Inflammatory macrophage treated with lipopolysaccharide for 4 hours (primary cell): ENCODE measurements at places on chromosomes 3 and 15.

- no peak for DNase-seq
These were observed 130.8 kb downstream of the DIPK2A start for GRCh38 chr3:144102421-144102820.

DNA sequence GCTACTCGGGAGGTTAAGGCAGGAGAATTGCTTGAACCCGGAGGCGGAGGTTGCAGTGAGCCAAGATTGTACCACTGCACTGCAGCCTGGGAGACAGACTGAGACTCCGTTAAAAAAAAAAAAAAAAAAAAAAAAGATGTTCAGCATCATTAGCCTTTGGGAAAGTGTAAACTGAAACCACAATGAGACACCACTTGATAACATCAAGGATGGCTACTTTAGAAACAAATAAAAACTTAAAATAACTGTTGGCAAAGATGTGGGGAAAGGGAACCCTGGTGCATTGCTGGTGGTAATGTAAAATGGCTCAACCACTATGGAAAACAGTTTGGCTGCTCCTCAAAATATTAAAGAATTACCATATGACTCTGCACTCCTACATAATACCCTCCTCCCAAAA, 1.9 kb downstream of the LEO1 start:
- DNase-seq: no peak

DNA sequence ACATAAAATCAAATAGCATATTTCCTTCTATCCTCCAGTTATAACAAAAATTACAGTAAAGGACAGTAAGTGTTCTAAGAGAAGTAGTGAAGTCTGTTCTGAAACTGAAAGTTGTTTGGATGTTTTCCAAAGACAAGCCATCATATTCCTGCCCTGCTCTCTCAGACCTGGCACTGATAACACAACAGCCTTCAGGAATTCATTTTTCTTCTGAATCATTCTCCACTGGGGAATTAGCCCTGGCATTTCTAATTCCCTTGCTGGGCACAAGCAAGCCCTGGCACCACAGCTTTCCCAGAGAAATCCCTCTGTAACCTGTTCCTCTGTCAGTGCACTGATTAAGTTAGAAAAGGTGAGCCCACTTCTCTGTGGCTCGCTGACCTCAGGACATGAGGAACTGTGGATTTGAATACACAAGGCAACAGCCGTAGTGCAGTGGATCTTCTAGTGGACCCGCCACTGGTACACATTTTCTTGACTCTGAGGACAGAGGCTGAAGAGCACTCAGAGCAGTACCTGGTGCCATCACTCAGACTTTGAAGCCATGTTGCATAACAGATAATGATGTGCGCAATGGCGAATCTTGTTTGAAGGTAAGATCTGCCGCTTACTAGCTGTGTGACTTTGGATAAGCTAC, 61.6 kb downstream of the WWTR1 start:
- no peak for DNase-seq

- no peak for DNase-seq
These were observed 406 bp upstream of the GABRB3 start for GRCh38 chr15:26773067-26773877.

DNA sequence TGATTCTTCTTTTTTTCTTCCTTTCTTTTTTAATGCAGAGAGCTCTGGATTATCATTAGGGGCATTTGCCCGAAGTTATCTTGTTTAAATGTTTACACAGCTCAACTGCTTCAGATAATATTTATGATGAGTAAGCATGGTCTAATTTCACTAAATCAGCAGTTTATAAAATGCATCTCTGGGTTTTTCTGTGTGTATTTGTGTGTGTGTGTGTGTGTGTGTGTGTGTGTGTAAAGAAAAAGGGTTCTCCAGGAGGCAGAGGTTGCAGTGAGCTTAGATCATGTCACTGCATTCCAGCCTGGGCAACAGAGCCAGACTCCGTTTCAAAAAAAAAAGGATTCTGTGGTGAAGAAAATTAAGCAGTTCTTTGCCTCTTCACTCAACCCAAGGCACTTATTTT, 25.9 kb upstream of the TNFSF10 start:
- DNase-seq: no peak

DNA sequence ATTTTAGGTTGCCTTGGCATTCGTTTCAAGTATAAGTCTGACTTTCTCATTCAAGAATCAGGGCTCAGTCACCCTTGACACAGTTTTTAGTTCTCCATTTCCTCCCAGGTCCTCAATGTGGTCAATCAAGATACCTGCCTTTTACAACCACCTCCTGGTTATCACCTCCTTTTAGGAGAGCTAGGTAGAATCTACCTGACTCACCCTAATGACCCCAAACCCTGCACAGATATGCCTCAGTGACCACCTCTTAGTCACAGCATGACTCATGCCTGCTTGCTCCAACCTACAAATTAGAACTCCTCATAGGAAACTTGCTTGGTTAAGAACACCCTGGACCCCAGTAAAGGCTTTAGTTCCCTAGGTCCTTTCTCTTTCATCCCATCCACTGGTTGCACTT, 22.5 kb downstream of the DMXL2 start:
- peak; percentile 32 for DNase-seq

DNA sequence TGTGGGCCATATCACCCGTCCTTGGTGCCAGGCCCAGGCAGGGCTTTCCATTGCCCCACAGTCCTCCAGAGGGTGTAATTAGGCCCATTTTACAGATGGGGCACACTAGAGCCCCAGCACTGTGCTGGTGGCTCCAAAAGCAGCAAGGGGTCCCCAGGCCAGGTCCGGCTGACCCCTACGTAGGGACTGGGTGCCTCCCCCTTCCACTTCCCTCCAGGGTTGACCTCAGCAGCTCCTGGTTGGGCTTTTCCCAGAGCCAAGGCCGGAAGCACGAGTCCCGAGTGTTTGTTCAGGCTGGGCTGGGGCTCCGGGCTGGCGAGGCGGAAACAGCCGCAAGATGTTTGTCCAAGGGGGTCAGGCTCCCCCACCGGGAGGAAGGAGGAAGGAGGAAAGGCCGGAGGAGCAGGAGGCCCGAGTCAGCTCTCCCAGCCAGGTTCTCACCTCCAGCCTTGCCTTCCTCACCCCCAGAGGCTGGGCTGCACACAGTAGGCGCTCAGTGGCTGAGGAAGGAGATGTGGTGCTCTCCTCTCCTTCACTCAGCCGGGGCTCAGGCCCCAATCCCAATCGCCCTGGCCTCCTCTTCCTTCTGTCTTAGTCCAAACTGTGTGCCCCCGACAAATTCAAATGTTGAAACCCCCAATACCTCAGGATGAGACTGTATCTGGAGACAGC, 17.1 kb upstream of the PLXND1 start:
- DNase-seq: no peak

DNA sequence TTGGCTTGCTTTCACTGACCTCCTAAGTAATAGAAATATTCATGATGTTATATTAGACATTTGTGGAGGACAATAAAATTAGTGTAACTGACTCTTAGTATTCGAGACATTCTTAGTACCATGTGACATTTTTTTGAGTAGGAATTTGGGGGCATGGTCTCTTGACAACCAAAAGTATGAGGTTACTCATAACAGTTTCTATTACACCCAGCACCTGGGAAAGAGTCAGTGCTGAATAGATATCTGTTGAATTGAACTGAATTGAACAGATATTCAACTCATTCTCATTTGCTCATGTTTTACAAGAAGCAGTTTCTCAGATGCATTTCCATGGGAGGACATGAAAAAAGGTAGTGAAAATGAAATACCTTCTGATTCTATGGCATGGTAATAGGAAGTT, 84.4 kb downstream of the CMSS1 start:
- peak; percentile 51 for DNase-seq

DNA sequence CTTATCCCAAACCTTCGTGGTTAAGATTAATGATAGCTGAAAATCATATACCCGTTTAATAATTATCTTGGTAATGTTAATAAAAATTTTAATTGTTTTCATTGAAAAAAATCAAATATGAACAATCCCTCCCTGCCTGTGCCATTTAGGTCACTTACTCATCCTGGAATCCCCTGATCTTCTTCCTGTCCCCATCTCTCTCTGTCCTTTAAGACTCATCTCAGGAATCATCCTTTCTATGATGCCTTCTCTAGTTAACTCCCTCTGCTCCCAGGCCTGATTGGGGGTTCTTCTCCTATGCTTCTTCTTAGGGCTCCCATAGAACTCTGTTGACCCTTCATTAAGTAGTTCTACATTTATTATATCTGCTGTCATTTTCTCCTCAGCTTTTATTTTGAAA, 91.6 kb downstream of the MBNL1 start:
- DNase-seq: no peak

DNA sequence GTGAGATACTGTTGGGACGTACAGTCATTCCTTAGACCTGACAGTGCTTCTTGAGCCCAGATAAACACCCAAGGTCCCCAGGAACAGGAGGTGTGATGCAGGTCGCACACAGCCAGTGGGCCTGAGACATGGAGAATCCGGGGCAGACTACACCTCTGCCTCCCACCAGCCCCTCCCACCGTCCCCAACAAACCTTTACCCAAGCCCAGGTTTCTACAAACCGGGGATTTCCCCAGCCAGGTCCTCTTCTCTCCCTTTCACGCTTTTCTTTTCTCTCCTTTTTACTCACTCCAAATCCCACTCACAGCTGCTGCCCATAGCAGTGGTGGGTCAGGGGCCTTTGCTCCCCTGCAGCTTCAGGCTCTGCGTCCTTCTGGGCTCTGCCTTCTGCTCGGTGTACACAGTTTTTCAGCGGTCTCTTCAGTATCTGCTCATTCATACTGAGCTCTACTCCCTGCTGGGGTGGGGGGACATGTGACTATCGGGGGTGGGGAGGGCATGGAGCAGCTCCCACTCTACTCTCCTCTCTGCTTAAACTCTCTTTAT, 4.8 kb upstream of the PCSK6 start:
- DNase-seq: no peak

- no peak for DNase-seq
These were observed 32.8 kb downstream of the CDIN1 start for GRCh38 chr15:36612063-36612788.

DNA sequence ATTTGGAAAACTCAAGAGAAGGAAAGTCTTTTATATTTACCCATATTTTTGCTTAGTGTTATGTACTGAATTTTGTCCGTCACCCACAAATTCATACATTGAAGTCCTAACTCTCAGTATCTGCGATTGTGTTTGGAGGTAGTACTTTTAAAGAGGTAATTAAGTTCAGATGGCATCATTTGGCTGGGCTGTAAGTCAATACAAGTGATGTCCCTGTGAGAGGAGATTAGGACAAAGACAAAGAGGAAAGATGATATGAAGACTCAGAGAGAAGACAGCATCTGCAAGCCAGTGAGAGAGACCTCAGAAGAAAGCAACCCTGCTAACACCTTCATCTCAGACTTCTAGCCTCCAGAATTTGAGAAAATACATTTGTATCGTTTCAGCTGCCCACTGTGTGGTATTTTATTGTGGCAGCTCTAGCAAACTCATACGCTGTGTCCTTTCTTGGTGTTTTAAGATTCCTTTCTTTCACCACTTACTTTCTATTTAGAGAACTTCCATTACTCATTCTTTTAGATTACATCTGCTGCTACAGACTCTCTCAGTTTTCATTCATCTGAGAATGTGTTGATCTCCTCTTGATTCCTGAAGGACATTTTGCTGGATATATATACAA, 17.0 kb downstream of the LRCH3 start:
- DNase-seq: no peak

DNA sequence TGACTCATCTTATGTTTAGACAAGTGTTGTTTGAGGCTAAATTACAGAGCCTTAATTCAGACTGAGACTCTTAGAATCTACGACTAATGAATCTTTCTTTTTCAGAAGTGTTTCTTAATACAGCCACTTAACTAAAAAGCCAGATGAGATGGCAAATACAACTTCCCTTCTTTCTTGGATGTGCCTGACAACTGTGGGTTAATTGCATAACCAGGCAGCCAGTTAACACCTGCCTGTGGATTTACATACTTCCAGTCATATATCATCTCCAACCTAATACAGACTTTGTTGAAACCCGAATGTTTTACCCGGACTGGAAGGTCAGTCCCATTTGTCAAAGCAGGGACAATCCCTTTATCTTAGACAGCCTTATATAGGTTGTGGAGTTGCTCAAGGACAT, 297.6 kb downstream of the VPS13C start:
- DNase-seq: no peak

DNA sequence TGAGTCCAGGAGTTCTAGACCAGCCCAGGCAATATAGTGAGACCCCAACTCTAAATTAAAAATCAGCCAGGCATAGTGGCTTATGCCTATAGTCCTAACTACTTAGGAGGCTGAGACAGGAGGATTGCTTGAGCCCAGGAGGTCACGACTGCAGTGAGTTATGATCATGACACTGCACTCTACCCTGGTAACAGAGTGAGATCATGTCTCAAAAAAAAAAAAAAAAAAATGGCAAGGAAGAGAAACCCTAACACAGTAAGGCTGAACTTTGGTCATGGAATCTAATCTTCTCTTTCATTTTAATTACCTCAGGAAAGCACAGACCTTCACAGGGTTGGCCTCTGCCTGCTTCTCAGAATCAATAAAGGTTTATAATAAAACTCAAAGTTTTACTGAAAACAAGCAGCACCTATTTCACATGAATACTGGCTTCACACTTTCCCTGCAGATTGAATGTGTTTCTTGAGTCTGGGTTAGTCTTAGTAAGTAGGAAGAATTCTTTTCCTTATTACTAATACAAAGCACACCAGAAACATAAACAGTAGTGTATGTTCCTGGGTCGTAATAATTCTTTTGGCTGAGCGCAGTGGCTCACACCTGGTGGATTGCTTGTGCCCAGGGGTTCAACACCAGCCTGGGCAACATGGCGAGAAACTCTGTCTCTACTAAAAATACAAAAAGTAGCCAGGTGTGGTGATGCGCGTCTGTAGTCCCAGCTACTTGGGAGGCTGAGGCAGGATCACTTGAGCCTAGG, 11.6 kb upstream of the NR2C2 start:
- no peak for DNase-seq

- DNase-seq: no peak
These were observed 105.4 kb upstream of the ANKRD28 start for GRCh38 chr3:15903164-15903563.

- DNase-seq: peak; percentile 36
These were observed 17.6 kb downstream of the TKT start for GRCh38 chr3:53238051-53238850.

GRCh38 chr15:70560617-70561328, 202.6 kb downstream of the UACA start:
- peak; percentile 27 for DNase-seq

- DNase-seq: no peak
These were observed 303.4 kb upstream of the CHRM5 start for GRCh38 chr15:33664947-33665346.

GRCh38 chr3:16132190-16132589, 42.3 kb upstream of the GALNT15 start:
- DNase-seq: no peak

GRCh38 chr3:189486556-189486955, 144.6 kb upstream of the TP63 start:
- DNase-seq: no peak
